CD4-positive, alpha-beta T cell treated with Interleukin-10 for 1 hour (primary cell): ENCODE measurements at places on chromosomes 12 and 14.

DNA sequence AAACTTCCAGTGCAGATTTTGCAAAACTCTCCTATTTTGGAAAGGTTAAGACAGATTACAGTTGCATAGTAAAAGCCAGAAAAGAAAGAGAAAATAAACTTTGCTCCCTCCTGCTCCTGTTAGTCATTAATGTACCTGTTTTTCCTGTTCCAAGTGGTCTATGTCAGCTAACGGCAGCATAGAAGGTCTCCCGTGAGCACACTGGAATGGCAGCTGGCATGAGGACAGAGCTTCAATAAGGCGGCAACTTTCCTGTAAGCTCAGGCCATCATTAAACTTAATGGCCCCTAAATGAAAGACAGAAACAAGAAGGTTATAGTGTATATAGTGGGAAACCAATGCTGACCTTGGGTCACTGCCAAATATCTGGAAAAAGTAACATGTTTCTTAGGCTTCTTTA is 16.0 kb downstream of the EIF2B2 start:
- no peak for DNase-seq

GRCh38 chr12:111635524-111635923 is 36.4 kb upstream of the ATXN2 start:
- no peak for DNase-seq

GRCh38 chr14:75277815-75278421 is 710 bp upstream of the FOS start:
- no peak for DNase-seq

DNA sequence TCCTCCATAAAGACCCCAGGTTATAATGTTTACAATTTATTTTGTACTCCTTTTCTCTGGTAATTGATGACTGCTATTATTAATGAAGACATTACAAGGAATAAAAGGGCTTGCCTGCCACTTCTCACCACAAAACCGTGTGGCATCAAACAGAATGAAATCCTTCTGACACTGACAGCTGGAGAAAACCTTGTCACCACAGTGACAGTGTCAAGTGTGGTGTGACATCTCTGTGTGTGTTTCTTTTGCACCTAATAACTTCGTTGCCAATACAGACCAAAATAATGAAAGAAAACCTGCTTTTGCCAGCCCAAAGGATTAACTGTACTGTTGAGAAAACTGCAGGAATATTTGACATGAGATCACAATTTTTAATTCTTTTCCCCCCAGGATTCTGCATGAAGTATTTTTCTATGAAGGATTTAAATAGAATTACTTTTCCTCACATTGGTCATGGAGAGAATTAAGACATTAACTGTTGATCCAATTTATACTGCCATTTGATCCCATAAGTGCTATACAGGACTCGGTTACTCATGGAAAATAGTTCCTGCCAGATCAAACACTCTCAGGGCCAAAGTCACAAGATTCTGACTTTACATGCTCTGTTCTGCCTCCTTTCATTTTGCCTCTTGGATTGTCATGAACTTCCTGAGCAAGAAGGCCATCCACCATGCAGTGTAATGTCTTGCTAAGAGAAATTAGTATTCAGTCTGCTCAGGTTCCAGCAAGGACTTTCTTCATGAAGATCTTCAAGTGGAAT is 60.4 kb upstream of the IFNG-AS1 start:
- no peak for DNase-seq

DNA sequence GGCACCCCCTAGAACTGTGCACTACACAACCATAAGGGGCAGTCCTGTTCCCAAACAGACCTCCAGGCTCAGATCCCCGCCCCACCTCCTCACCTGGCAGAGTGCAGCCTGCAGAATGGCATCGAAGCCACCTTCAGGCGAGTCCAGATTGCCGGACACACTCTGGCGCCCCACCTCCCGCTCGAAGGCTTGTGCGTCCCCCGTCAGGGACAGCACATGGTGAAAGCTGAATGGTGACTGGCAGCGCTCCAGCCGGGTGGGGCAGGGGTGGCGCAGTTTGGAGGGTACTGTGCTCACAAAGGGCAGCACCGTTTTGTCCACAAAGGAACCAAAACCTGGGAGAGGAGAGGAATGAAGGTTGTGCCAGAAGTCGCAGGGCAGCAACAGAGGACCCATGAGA is 10.6 kb downstream of the ITGB7 start:
- no peak for DNase-seq

- peak; percentile 78 for DNase-seq
These were observed 82.2 kb downstream of the PPP2R5C start for GRCh38 chr14:101843665-101844064.

- no peak for DNase-seq
These were observed 54.4 kb downstream of the RIMBP2 start for GRCh38 chr12:130661486-130662255.

DNA sequence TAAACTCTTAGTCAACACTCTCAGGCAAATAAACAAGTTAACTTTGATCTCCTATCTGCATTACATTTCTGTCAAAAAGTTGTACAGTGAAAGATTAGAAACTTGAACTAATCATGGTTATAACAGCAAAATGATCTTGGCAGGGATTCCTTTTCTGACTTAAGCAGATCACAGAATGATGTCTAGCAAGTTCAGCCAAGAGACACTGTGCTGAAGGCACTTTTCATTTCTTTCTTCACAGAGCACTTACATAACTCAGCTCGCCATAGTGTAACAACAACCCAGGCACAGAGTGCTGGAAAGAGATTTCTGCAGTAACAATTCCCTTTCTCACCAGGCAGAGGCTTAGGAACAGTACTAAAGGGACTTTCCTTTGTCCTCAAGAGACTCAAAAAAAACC is 19.6 kb upstream of the CSRP2 start:
- DNase-seq, result no peak

DNA sequence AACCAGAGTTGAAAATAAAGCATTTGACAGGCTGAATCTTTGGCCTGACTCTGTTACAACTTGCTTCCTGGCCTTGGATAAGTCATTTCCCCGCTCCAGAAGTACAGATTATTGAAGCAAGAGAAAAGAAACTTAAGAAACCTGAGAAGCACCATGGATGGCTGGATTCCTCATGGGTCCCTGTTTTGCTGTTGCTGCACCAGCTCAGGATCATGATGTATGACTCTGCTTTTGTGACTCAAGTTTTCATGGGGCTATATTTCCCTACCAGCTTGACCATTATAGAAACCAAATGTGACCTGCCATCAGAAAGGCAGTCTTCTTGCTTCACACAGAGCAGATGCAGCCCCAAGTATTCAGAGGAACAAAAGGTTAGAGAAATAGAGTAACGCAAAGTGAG is 921.8 kb downstream of the BCL11B start:
- DNase-seq, result no peak

DNA sequence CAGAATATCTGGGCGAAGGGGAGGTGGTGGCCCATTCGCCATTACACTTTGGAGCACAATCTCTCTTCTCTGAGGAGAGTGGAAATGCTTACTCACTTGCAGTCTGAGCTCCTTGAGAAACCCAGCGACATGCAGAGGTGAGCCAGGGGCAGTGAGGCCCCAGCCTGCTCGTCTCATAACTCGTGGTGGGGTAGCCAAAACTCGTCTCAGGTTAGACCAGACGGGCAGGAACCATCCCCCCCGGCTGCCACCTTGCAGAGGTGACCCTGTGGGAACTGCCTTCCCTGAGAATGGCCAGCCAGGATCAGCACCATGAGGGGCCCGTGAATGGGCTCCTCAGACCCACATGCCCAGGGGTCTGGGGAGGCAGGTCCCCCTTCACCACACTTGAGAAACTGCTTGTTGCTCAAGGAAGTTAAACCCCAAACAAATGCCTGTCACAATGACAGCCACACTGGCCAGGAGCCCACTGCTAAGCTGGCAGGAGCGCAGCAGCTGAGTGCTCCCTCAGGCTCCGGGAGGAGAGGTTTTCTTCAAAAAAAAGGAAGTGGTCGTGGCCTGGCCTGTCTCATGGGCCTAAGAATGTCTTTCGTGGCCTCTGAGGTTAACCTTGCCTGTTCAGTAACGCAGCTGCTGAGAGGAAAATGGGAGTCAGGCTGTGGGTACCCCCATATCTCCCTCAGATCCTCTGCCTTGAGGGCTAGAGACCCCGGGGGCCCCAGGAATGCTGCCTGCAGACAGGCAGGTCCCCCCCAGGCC is 9.2 kb upstream of the ALDH2 start:
- DNase-seq, result no peak
